ENCODE measurements at places on chromosomes 5 and 9. TPM values are rescaled to one million over a fixed set of nuclear protein-coding genes. Genes with fewer than 3 reads are reported as not detected.

LRRC70 gene
- 0.19 TPM for polyA plus RNA-seq

- H3K27me3 ChIP-seq, result peaks cover 9% of the 10 kb centered on the region
- no peaks in the 10 kb centered on the region for H3K4me1 ChIP-seq
- H3K36me3 ChIP-seq, result no peaks in the 10 kb centered on the region
- H3K27ac ChIP-seq, result no peak overlapping the region
These were observed 46.9 kb upstream of the TCERG1 start for GRCh38 chr5:146400201-146400600.

DNA sequence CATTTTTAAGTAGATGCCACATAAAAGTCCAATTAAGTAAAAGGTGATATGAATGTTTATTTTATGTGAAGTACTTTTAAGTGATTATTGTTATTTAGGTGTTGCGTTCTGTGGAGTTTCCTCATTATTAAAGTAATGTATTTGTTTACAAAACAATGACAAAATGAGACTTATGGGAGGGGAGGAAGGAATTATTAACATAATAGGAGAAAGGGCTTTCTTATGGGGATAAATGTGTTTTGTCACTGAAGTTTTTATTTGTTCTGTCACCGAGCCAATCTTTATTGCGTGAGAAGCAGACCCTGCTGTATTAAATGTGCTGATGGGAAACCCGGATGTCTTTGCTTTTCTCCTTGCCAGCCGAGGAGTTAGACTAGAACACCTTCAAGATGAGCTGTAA, 44.5 kb downstream of the TRIO start:
- no peak overlapping the region for H3K4me3 ChIP-seq
- peak overlapping the region; percentile 64 for H3K27ac ChIP-seq
- peaks cover 42% of the 10 kb centered on the region for H3K4me1 ChIP-seq
- no peak for DNase-seq
- H3K27me3 ChIP-seq, result no peaks in the 10 kb centered on the region
- peaks cover 6% of the 10 kb centered on the region for H3K36me3 ChIP-seq

DNA sequence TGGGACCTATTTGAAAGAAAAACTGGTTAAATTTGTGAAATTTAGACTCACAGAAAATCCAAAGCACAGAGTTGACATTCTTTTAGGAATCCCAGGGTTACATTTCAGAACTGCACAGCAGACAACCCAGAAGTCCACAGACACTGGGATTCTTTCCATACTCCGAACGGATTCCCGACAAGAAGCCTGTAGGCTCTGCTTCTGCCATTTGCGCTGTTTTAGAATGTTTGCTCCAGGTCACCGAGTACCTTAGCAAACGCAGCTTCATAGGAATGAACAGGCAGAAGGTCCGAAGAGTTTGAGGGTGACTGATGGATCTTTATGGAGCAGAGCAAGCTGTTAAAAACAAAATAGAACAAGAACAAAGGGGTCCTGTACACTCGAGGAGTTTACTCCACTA, 84.5 kb upstream of the NFIB start:
- peaks cover 2% of the 10 kb centered on the region for H3K4me1 ChIP-seq
- H3K27me3 ChIP-seq, result peaks cover 31% of the 10 kb centered on the region
- no peak for DNase-seq
- no peaks in the 10 kb centered on the region for H3K36me3 ChIP-seq

- no peak for DNase-seq
- H3K4me1 ChIP-seq, result peaks cover 2% of the 10 kb centered on the region
- H3K4me3 ChIP-seq, result no peak overlapping the region
- no peaks in the 10 kb centered on the region for H3K36me3 ChIP-seq
- no peak overlapping the region for H3K27ac ChIP-seq
- H3K27me3 ChIP-seq, result peaks cover 9% of the 10 kb centered on the region
These were observed 99.0 kb downstream of the MEGF10 start for GRCh38 chr5:127389601-127390000.

EGFL7 gene
- polyA plus RNA-seq, result 10.4 TPM

KCNV2 gene
- not detected for polyA plus RNA-seq

- H3K27ac ChIP-seq, result no peak overlapping the region
- peaks cover 85% of the 10 kb centered on the region for H3K27me3 ChIP-seq
- peak overlapping the region; percentile 40 for H3K4me3 ChIP-seq
- DNase-seq, result peak; percentile 80
- H3K36me3 ChIP-seq, result no peaks in the 10 kb centered on the region
These were observed 658 bp upstream of the PCDH1 start for GRCh38 chr5:141878711-141879425.

LCN9 gene
- not detected for polyA plus RNA-seq

- H3K4me3 ChIP-seq, result no peak overlapping the region
- H3K27ac ChIP-seq, result no peak overlapping the region
- no peaks in the 10 kb centered on the region for H3K27me3 ChIP-seq
- DNase-seq, result no peak
- H3K36me3 ChIP-seq, result no peaks in the 10 kb centered on the region
These were observed 605.4 kb downstream of the PTPRD start for GRCh38 chr9:10007356-10007755.

- peaks cover 21% of the 10 kb centered on the region for H3K4me1 ChIP-seq
- no peak overlapping the region for H3K27ac ChIP-seq
- peaks cover 8% of the 10 kb centered on the region for H3K27me3 ChIP-seq
- DNase-seq, result no peak
- no peak overlapping the region for H3K4me3 ChIP-seq
These were observed 83.3 kb downstream of the AOPEP start for GRCh38 chr9:94809778-94810177.

DNA sequence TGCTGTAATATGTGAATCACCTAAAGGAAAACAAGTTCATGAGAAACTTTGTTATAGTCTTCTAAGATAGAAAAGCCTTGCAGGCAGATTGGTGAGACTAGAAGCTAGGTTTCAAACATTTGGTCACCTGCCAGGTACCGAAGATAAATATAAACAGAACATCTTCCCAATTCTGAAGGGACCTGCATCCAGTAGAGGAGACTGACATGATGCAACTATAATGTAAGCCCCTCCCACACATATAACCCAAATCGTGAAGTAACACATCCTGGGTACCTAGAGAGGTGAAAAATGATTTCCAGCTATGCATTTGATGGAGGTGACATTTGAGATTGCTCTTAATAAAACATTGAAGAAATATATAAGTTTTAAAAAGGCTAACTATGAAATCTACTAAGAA, 29.9 kb downstream of the SHLD3 start:
- DNase-seq, result no peak
- H3K27ac ChIP-seq, result no peak overlapping the region
- no peaks in the 10 kb centered on the region for H3K27me3 ChIP-seq
- peaks cover 5% of the 10 kb centered on the region for H3K36me3 ChIP-seq
- H3K4me3 ChIP-seq, result no peak overlapping the region
- H3K4me1 ChIP-seq, result no peaks in the 10 kb centered on the region

DNA sequence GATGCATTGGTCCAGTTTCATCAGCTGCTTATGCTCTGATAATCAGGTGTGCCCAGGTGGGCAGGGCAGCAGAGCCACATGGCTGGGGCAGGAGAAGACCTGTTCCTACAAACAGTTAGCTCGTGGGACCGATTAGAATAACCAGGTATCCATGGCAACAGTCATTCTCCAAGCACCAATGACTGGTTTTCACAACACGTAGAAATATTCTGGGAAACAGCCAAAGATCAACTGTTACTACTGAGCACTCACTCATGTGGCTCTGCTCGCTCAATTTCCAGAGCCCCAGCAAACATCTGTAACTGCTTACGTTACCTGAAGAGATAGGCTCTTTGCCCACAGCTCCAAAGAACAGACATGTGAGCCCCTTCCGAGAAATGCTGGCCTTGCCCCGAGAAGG, 302.0 kb downstream of the AGTPBP1 start:
- H3K4me3 ChIP-seq, result no peak overlapping the region
- no peaks in the 10 kb centered on the region for H3K27me3 ChIP-seq
- no peaks in the 10 kb centered on the region for H3K4me1 ChIP-seq

DNA sequence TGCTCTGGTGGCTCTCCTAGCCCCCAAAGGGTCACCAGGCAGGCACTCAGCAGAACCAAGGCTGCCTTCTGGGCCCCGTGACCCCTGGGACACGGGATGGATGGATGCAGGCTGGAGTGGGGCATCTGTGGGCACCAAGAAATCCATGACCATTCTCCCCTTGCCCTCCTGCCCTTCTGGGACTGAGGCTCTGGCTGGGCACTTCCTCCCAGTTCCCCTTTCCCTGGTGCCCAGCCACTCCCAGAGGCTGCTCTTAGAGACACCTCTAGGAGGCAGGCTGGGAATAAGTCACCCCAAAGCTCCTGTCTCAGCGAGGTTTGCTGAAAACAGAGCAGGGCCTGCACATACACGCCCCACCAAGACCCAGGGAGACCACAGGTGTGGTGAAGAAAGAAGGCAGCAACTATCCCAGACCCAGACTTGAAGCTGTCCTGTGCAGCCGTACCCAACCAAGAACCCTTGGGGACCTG, 943 bp downstream of the STING1 start:
- peaks cover 11% of the 10 kb centered on the region for H3K36me3 ChIP-seq
- H3K4me1 ChIP-seq, result peaks cover 14% of the 10 kb centered on the region
- peak overlapping the region; percentile 95 for H3K27ac ChIP-seq
- H3K27me3 ChIP-seq, result no peaks in the 10 kb centered on the region

QRFP gene
- polyA plus RNA-seq, result not detected

PRR7 gene
- 10.1 TPM for polyA plus RNA-seq

GRCh38 chr5:68479524-68479923, 264.0 kb downstream of the PIK3R1 start:
- no peak overlapping the region for H3K27ac ChIP-seq
- H3K4me3 ChIP-seq, result no peak overlapping the region
- H3K27me3 ChIP-seq, result no peaks in the 10 kb centered on the region
- DNase-seq, result peak; percentile 6

Measured in IMR-90 (cell line).